Panc1 (cell line): ENCODE measurements at places on chromosomes 2 and 18.

GRCh38 chr2:242031481-242032019, 162.0 kb downstream of the RTP5 start:
- no peak for DNase-seq

- no peak for DNase-seq
Measured at GRCh38 chr2:7243276-7243675, 326.1 kb downstream of the RNF144A start.

GRCh38 chr2:96267159-96267971, 1.3 kb downstream of the CIAO1 start:
- no peak for DNase-seq

DNA sequence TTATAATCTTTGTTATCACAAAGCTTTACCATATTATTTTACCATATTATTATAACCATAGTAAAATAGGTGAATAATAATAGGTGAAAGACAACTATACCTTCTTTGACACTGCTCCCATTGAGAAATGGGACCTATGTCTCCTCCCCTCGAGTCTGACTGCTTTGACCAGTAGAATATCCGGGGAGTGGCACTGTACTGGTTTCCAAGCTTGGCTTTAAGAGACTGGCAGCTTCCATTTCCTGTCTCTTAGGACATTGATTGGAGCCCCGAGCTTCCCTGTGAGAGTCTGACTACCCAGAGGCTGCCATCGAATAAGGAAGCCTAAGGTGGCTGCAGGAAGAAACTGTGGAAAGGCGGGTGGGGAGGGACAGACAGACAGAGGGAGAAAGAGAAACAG, 40.1 kb upstream of the PLEKHM3 start:
- no peak for DNase-seq

DNA sequence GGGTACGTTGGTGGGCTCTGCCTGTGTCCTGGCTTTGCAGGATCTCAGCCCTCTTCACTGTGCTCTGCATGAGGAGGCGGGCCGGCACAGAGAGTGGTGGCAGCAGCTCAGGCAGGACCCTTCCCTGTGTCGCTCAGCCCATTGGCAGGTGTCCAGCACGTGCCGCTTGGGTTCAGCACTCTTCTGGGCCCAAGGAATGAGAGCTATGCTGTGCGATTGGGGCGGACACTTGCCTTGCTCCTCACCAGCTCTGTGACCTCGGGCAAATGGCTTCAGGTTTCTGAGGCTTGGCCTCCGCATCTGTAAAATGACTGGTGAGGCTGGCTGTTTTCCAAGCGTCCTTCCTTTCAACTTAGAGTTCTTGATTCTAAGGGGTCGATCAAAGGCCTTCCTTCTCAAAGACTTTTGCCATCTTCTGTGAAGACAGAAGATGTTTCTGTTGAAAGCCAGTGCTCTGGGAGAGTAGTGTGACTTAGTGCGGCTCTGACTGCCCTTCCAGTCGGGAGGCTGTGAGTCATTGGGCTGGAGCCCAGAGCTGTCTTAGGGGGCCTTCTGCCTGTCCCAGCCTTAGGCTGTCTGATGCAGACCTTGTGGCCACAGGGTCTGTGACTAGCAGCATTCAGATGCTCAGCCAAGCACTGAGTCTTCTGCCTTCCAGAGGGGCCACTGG, 35.6 kb downstream of the GLI2 start:
- DNase-seq, result no peak

GRCh38 chr2:143162123-143162837, 33.1 kb downstream of the ARHGAP15 start:
- DNase-seq, result peak; percentile 18

DNA sequence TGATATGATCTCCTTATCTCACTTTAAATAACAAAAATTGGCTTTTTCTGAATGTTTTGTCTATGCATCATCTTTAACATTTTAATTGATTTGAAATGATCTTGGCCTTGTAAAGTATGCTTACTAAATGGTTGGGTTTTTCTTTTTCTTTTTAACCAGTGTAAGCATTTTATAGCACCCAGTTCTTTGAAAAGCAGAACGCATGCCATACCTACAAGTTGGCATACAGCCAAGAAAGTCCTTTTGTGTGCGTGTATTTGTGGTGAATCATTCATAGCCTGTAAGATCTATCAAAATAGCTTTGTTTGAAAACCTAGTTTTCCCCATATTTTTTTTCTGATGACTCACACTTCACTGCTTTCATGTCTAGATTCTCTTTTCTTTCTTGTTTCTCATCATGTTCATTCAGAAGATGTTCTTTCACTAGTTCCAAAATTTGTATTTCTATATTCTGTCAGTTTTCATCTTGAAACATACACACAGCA, 4.1 kb upstream of the VRK2 start:
- no peak for DNase-seq
